Stimulated activated CD8-positive, alpha-beta memory T cell treated with anti-CD3 and anti-CD28 coated beads, Interleukin-4, amount 100 ng/mL, for 4 hours (primary cell): ENCODE measurements at places on chromosomes 5 and 9.

- DNase-seq, result no peak
These were observed 120.7 kb upstream of the SLIT3 start for GRCh38 chr5:169421677-169422076.

DNA sequence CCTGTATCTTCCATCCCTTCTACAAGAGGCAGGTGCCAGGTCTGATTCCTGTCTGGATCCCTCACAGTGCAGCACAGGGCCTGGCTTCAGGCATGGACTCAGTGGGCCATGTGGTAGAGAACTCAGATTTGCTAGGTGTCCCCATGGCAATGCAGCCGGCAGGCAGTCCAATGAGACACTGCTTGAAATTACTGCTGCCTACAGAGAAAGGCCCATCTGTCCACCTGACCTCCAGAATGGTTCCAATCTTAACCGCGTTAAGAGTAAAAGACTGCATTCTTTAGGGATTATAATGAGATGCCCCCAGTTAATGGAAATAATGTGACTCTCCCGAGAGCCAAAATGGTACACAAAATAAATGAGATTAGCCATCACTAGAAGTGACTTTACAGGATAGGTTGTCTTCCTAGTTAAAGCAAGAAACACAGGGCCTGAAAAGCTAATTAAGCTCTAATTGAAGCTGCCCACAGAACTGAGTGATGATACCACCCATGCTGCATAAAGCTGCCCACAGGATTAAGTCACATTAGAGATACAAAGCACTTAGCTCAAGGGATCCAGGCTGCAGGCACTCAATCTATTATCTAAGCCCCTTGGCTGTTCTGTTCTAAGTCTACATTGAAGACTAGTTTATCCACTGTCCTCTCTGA lies 11.4 kb downstream of the FAM193B start:
- DNase-seq, result no peak

GRCh38 chr5:56737002-56737621 lies 78.2 kb upstream of the MAP3K1 start:
- DNase-seq, result no peak

DNA sequence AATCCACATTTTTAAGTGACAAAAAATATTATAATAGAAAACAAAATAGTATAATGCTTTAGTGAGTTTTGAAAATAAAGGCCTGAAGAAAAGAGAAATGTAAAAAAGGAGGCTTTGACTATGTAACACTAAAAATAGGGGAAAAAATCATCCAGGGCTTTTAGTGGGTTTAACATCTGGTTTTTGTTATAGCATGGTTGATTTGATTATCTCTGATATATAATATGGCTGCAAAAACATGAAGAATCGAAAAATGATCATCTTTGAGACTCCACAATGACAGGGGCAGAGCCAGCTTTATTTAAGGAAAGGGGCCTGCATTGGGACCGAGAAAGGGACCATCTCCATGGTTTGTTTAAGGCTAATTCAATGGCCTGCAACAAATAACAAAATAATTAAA lies 393.8 kb downstream of the PLK2 start:
- no peak for DNase-seq

GRCh38 chr5:71475788-71476384 lies 20.4 kb downstream of the BDP1 start:
- no peak for DNase-seq

DNA sequence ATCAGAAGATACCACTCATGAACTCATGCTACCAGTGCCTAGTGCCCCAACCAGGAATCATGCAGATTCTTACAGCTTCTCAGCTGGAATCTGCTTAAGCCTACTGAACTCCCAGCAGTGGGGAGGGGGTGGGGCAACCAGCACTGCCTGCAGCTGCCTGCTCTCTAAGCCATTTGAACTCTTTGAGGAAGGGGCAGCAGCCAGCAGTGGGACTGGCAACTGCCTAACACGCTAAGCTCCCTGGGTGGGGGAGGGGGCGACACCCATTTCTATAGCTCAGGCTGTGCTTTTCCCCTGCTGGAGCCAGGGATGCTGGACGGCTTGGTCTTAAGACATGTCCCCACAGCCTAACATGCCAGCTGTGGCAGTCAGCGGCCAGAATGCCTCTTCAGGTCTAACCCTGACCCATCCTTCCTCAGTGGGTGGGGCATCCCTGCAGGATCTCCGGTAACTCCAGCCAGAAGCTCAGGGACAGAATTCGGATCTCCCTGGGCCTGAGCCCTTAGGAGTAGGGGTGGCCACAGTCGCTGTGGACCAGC lies 889.7 kb downstream of the CDH9 start:
- DNase-seq, result no peak

- DNase-seq, result no peak
These were observed 29.5 kb downstream of the TPPP start for GRCh38 chr5:663436-664342.

DNA sequence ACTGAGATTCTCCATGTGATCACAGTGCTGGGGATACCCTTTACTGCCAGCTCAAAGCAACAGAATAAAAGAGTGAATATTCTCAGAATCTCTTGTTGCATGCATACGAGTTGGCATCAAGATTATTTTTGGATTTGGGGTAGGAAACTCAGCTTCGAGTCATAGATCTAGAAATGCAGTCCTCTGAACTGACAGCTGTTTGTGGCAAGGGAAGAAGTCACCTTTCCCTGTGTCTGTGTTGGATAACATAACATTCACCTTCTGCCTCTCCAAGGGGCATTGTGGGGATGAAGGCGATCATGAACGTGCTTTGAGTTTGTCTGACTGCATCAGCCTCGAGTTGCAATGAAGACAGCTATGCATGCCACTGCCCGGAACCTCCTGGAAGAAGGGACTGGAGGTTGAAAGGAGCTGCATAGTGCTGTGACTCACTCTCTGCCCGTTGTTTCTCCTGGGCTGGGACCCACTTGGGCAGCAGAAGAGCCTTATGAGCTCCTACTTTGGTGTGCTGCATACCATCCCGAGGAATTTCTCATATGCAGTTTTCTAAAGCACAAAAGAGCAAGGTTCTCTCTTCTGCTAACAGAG lies 231.7 kb downstream of the ARHGAP26 start:
- DNase-seq, result no peak

DNA sequence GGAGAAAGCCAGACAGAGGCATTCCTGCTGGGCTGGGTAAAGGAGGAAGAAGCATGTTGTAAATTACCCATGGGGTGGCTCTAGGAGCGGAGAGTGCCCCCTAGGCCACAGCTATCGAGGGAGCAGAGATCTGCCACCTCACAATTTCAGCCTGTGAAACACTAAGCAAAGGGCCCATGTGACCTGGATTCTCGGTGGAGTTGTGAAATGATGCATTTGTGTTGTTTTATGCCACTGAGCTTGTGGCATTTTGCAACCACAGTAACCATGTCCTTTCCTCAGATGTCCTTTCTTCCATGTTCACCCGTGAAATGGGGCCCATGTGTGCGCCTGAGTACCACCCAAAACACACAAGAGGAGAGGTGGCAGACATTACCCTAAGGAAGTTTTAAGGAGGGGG lies 159.3 kb downstream of the SYK start:
- DNase-seq, result no peak

DNA sequence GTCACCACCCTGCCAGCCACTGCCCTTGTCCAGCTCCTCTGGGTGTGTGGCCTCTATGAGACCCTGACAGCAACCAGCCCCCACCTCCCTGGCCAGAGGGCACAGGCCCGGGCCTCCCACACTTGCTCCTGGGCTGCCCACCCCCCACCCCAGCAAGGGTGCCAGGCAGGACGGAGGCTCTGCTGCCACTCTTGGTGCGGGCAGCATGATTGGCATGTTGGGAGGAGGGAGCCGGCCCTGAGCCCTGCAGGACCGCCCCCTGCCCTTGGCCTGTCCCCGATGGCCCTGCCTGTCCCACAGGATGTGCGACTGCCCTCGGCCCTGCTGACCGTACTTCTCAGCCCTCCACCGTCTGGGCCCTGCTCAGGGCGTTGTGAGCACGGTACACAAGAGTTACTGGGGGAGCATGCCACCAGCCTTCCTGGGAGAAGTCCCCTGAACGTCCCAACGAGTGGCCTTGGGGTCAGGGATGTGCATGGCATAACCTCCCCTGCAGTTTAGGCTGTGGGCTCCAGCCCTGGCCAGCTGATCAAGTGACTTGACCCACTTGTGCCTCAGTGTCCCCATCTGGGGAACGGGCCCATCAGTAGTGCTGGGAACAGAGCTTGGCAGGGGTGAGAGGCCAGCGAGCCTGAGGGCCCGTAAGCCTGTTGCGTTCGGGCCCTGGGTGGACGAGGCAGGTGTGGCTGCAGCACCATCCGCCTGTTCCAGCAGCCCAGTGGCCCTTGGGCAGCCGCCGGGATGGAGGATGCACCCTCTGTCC lies 16.0 kb downstream of the GPSM1 start:
- DNase-seq, result no peak

DNA sequence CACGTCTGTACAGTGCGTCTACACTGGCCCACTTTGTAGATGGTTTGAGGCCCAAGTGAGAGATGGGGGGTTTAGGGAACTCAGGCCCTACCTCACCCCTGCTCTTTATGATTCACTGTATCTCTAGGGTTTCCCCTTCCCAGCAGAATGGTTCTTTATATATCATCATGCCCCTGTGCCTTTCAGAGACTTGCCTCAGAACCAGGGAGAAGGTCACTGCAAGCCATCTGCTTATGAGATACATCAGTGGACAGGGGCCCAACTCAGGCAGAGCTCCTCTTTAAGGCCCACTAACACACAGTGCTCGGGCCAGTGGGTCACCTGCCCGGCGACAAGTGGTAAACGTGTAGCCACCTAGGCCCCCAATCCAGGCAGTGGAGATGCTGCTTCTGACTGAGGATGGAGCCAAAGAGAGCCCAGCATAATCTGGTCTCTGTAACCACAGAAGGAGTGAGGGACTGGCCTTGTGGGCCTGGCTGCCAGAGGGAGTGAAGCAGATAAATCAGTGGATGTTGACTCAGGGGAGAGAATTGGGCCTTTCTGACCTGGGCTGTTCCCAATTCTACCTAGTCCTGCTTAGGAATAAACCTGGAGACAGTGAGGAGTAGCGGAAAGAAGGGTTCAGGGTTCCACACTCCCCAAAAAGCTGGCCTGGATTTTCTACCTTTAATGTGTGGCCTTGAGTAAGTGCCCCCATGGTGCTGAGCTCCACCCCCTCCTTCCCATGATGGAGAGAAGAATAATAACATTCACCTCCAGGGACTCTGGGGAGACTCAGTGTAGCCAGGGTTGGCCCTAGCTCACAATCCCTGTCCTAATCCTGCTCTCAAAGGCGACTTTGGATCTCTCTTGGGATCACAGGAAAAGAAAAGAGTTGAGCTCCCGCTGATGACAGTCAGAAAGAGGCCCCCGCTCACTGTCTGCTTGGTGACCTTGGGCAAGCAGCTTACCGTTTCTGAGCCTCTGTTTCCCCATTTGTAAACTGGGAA lies 2.8 kb upstream of the DUSP1 start:
- no peak for DNase-seq

GRCh38 chr5:14407051-14407450 lies 174.5 kb upstream of the OTULINL start:
- DNase-seq, result no peak

- no peak for DNase-seq
These were observed 151.5 kb downstream of the GOLPH3 start for GRCh38 chr5:32022638-32023037.

DNA sequence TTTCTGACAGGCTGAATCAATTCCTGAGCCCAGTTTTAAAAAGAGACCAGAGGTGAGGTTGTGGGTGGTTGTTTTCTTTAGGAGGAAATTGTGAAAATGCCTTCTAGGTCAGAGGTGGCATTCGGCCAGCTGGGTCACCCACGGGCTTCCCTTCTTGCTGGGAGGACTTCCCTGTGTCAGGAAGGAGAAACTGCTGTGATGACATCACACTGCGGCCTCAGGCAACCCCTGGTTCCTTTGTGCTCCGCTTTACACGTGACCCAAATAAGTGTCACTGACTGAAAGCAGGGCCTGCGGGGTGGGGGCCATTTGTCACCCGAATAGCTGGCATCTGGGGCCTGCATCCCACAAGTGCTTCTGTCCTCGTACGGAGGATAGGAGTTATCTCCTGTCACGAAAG lies 39.7 kb downstream of the FABP6 start:
- DNase-seq, result no peak

DNA sequence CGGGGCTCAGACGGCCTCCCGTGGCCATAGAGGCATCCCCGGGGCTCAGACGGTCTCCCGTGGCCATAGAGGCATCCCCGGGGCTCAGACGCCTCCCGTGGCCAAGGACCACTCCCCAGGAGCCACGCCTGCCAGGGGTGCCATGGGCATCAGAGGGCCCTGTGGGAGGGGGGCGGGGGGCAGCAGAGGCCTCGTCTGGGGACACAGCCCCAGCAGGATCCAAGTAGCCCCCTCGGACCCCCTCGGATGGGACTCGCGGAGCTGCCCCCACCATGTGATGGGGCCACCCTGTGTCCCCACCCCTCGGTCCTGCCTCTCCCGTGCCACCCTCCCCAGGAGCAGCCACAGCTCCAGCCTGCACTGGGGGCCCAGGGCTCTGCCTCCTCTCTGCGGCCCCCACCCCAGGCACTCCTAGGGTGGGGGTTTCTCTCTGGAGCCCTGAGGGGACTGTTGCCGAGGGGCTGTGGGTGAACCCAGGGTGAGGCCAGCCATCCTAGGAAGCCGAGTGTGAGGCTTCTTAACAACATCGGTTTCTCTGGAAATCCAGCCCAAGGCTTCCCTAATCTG lies 2.5 kb downstream of the ENTPD8 start:
- DNase-seq, result no peak

DNA sequence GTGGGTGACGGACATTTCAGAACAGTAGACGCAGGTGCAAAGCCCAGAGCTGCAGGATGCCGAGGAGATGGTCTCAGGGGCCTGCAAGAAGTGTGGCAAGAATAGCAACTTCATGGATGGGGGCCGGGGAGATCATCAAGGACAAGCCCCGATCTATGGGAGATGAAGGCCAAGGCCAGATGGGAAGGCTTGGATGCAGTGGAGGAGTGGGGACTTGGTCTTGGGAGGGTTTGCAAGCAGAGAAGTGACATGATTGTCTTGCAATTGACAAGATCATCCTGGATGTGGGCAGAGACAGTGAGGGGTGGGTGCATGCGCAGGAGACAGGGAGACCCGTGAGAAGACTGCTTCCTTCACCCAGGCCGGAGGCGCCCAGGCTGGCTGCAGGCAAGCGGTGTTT lies 198.1 kb downstream of the CDK5RAP2 start:
- DNase-seq, result no peak

DNA sequence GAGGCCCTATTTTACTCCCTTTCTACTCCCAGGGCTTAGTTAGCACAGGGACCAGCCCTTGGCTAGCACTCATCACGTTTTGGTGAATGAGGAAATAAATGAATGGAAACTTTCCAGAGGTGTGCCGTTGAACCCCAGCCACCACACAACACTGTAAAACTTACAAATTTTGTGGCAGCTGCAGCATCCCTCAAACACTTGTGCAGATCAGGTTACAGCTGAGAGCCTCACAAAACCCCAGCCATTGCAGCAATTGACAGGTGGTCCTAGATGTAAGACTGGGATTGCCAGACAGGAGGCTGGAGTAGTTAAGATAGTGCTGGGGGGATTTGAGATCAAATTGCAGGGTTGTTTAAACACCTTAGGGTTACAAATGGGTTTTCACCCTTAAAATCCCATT lies 482.2 kb upstream of the KIF2A start:
- no peak for DNase-seq

- DNase-seq, result no peak
These were observed 64.8 kb downstream of the HABP4 start for GRCh38 chr9:96514800-96515158.

DNA sequence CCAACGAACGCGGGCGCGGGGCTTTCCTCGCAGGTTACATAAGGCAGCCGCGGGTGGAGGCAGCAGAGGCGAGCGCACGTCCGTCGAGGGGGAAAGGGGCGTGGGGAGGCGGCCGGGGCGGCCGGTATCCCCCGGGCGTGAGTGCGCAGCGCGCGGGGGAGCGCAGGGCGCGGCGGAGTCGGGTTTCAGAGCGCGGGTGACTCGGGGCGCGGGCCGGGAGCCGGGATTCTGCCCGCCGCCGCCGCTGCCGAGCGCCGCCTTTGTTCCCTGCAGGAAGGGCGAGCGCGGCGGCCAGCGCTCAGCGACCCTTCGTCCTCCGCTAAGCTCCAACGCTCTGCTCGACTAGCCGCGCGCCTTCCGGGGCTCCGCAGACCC lies at the start of gene COL15A1:
COL15A1 (plus strand) TSS at position 226 of the 375 bp plus-strand sequence. CDS start 155 bp downstream, outside the sequence.
- DNase-seq, result no peak
